K562 (cell line): ENCODE measurements at places on chromosomes 11 and 22. TPM values are rescaled to one million over a fixed set of nuclear protein-coding genes. Genes with fewer than 3 reads are reported as not detected.

P2RX3 gene
- total RNA-seq, result not detected in 2 replicates

CCDC89 gene
- not detected in 2 replicates for total RNA-seq

CHRM1 gene
- total RNA-seq, result not detected in 2 replicates

SCGB2A2 gene
- total RNA-seq, result not detected in 2 replicates

MEI1 gene
- 0.31 and 0.47 TPM in 2 replicates for total RNA-seq

BIRC3 gene
- 0.42 and 0.58 TPM in 2 replicates for total RNA-seq

DPAGT1 gene
- total RNA-seq, result 79.3 and 85.8 TPM in 2 replicates

EHD1 gene
- total RNA-seq, result 65.0 and 69.6 TPM in 2 replicates

TLCD5 gene
- total RNA-seq, result 1.3 and 1.4 TPM in 2 replicates

MMP7 gene
- 0.13 and 0.31 TPM in 2 replicates for total RNA-seq

OR56A1 gene
- total RNA-seq, result not detected in 2 replicates

P2RY2 gene
- not detected in 2 replicates for total RNA-seq

CCDC116 gene
- 11.3 and 15.6 TPM in 2 replicates for total RNA-seq

SLC22A25 gene
- not detected in 2 replicates for total RNA-seq

HORMAD2 gene
- not detected in 2 replicates for total RNA-seq

NCR3LG1 gene
- 31.5 and 32.4 TPM in 2 replicates for total RNA-seq

VPREB1 gene
- not detected in 2 replicates for total RNA-seq

MYOD1 gene
- not detected in 2 replicates for total RNA-seq

OR5B2 gene
- total RNA-seq, result not detected in 2 replicates

SPON1 gene
- 0.07 TPM in 1 of 2 replicates, not detected in the other for total RNA-seq

FIBIN gene
- total RNA-seq, result not detected in 2 replicates

HSPB2 gene
- total RNA-seq, result 0.31 TPM in 1 of 2 replicates, not detected in the other

RAB36 gene
- 0.09 TPM in 1 of 2 replicates, not detected in the other for total RNA-seq

CCDC188 gene
- not detected in 2 replicates for total RNA-seq

LRRC56 gene
- total RNA-seq, result 3.4 and 4.5 TPM in 2 replicates

LARGE1 gene
- 0.22 and 0.66 TPM in 2 replicates for total RNA-seq

OR51E2 gene
- not detected in 2 replicates for total RNA-seq

TP53I11 gene
- total RNA-seq, result 1.4 TPM in 2 replicates

SLC22A8 gene
- not detected in 2 replicates for total RNA-seq

RFPL1 gene
- total RNA-seq, result not detected in 2 replicates

RFPL3 gene
- not detected in 2 replicates for total RNA-seq

KCNQ1OT1 gene
- 1.4 and 1.7 TPM in 2 replicates for total RNA-seq

TOM1 gene
- total RNA-seq, result 12.6 and 13.7 TPM in 2 replicates

ANKK1 gene
- not detected in 2 replicates for total RNA-seq

CACNA1I gene
- total RNA-seq, result 0.45 and 0.78 TPM in 2 replicates

GVQW3 gene
- total RNA-seq, result 1.8 and 1.9 TPM in 2 replicates

GALNT18 gene
- total RNA-seq, result 0.07 TPM in 1 of 2 replicates, not detected in the other

MAP6 gene
- 0.07 TPM in 1 of 2 replicates, not detected in the other for total RNA-seq

KCNJ1 gene
- total RNA-seq, result not detected in 2 replicates

KRTAP5-11 gene
- not detected in 2 replicates for total RNA-seq

MLC1 gene
- 0.54 and 0.66 TPM in 2 replicates for total RNA-seq

FGF3 gene
- not detected in 2 replicates for total RNA-seq

HIC2 gene
- total RNA-seq, result 104 and 117 TPM in 2 replicates

VWCE gene
- total RNA-seq, result 0.74 and 1.1 TPM in 2 replicates

FOLR3 gene
- total RNA-seq, result not detected in 2 replicates

CYTH4 gene
- 0.58 and 0.75 TPM in 2 replicates for total RNA-seq
